ENCODE measurements at places on chromosomes 6 and 20.

- DNase-seq, result no peak
These were observed 43.6 kb downstream of the RREB1 start for GRCh38 chr6:7151381-7151780.

- no peak for DNase-seq
These were observed 597 bp downstream of the LY86 start for GRCh38 chr6:6588924-6589709.

- DNase-seq, result no peak
These were observed 100.6 kb upstream of the MLIP start for GRCh38 chr6:54010340-54011276.

GRCh38 chr20:24627926-24628325 lies 158.5 kb downstream of the SYNDIG1 start:
- no peak for DNase-seq

- no peak for DNase-seq
These were observed 564.3 kb upstream of the MARCKS start for GRCh38 chr6:113292646-113293422.

GRCh38 chr20:34042262-34042661 lies 48.6 kb downstream of the RALY start:
- no peak for DNase-seq

DNA sequence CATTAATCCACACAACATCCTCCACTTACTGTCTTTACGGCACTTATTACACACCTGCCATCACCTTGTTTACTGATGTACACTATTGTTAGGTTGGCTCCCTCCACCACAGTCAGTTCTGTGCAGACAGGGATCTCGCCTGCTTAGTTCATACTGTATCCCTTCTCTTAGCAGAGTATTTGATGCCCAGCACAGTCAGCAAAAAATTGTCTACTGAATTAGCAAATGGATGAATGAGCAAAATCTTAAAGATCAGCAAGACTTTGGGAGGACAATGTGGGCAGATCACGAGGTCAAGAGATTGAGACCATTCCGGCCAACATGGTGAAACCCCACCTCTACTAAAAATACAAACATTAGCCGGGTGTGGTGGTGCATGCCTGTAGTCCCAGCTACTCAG lies 109.8 kb upstream of the ATXN1 start:
- no peak for DNase-seq

DNA sequence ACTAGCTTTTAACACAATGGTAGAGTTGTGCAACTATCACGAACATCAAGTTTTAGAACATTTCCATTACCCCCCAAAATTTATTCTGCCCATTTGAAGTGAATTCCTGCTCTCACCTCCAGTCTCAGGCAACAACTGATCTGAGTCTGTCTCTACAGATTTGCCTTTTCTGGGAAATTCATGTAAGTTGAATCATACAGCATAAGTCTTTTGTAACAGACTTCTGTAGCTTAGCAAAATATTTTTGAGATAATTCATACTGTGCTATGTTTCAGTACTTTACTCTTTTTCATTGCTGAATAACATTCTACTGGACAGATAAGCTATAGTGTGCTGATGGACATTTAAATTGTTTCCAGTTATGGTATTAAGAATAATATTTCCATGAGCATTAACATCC lies 447.3 kb upstream of the GJE1 start:
- no peak for DNase-seq

- DNase-seq, result no peak
These were observed 562.7 kb downstream of the RFPL4B start for GRCh38 chr6:112909781-112910180.

- no peak for DNase-seq
These were observed 83.4 kb downstream of the CCDC170 start for GRCh38 chr6:151577257-151577656.

DNA sequence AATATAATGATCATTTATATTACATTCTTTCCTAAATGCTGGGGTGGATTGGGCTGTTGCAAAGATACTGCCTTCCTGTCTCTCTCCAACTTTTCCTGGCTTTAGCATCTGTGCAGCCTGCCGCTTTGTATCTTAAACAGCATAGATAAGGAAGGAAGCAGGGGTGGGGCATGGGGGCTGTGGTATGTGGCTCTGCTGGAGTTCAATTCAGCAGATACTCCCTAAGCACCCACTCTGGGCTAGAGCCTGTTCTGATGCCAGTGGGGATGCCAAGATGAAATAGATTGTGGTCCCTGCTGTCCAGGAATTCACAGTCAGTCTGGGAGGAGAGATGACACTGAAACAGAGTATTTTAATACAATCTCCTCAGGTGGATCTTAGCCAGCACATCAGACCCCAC lies 56.8 kb downstream of the EIF2S2 start:
- no peak for DNase-seq

DNA sequence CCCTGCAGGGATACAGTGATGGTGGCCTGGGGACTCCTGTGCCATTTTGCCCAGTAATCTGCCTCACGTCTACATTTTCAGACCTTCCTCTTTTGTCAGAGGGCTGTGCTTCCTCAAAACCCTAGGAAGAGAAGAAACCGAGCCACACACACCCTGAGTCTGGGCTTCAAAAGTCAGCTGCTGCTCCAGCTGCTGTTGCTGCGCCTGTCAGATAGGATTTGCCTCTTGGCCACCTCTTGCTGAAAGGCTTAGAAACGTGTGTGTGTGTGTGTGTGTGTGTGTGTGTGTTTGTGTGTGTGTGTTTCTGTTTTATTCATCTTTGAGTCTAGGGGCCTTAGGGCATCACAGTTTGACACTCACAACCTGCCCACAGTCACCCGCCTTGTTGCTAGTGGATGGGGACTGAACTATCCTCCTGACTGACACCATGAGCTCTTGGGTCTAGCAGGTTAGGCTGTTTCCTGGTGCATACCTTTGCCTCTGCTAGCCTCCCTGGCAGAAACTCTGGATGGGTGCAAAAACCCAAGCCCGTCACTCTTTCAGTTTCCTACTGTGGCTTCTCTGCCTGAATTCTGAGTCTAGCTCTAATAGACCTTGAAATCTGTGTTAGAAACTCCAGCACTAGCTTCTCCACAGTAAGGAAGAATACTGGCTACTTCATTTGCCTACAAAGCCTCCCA lies 94.9 kb upstream of the CEP85L start:
- no peak for DNase-seq

GRCh38 chr6:40715570-40716403 lies 128.6 kb upstream of the LRFN2 start:
- DNase-seq, result no peak

DNA sequence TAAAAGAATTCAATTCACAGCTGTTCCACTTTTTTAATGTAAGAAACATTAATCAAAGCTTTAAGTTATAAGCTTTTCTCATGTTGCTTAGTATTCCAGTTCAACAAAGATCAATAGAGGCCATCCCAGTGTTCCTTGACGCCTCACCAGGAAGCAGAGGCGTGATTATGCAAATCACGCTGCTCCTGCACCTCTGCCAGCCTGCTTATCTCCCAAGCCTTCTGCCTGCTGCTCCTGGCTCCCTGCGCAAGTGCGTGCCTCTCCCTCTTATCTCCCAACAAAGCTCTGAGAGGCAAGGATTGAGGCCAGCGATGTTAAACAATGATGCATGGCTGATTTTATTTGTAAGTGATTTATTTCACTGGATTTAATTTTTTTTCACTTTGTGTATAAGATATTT lies 42.8 kb downstream of the INSM1 start:
- no peak for DNase-seq

DNA sequence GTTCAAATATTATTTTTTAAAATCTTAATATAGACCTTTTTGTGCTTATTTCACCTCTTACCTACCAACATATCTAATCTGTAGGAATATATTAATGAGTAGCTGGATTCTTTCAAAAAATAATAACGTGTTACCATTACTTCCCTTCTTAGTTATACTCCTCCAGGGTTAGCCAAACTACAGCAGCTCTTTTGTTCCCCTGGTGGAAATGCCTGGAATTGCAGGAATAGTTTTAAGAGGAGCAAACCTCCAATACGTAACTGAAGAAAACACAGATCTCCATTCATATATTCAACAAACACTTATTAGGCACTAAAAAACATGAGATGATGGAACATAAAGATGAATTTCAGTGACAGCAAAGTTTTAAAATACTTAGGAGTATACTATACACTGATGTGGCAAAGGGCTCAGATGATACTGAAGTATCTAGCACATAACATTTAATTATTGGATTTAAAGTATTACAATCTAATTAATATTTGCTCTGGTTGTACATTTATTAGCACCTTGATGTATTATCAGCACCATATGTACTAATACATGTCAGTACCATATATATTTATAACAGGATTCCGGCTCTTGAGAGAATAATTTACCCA lies 78.3 kb downstream of the TBX18 start:
- no peak for DNase-seq

GRCh38 chr20:44651684-44652423 lies at the start of gene ADA:
ADA (minus strand) TSS chr20:44651699; CDS start chr20:44651607, 92 bp downstream.
- peak; percentile 73 for DNase-seq

GRCh38 chr6:2765896-2766766 lies 938 bp downstream of the WRNIP1 start:
- no peak for DNase-seq

DNA sequence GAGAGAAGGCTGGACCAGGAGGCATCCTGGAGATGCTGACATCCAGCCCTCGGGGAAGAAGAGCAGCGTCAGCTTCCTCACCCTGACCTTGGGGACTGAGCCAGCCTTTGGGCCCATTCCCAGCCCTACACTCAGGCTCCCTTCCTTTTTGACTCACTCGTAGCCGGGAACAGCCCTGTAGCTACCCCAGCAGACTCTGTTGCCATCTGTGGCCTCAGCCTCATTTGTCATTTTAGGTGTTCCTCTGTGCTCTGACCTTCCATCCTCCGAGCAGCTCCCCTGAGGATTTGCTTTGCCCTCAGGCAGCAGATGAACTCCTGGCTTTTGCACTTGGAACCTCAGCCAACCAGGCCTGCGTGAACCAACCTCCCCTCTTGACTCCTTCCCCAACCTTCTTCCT lies 67.5 kb downstream of the ELOVL2 start:
- DNase-seq, result no peak

DNA sequence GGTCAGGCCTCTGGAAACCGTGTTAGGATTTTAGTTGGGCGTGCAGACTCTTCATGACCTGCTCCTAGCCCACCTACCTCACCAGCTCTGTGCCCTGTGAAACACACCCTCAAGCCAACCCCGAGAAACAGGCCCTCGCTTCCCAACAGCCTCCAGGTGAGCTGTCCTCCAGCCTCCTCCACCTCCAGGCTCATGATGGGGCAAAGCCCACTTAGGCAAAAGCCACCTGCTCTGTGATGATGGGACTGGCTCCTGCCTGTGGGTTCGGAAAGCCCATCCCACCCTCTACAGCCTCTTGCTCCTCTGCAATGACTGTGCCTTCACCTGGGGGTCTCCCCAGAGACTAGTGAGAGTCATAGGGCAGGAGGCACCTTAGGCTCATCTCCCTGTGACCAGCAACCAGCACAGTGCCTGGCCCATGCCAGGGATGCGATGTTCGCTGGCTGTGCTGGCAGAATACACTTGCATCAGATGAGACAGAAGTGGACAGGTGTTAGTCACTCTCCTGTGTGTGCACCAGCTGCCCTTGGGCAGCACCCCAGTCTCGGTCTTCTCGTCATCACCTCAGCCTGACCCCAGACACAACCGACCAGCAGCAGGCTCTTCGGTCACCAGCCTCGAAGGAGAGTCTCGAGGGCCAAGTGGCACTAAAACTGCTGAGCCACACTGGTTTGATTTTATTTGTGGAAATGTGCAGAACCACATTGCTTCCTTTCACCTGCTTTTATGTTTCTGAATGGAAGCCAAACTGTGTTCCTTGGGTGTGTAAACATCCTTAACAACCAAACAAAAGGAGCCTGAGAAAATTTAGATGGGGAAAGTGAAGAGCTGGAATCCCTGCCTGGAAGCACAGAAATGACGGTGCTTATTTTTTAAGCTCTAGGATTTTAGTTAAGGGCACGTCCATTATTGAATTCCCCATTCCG lies 10.7 kb downstream of the PXDC1 start:
- DNase-seq, result no peak

DNA sequence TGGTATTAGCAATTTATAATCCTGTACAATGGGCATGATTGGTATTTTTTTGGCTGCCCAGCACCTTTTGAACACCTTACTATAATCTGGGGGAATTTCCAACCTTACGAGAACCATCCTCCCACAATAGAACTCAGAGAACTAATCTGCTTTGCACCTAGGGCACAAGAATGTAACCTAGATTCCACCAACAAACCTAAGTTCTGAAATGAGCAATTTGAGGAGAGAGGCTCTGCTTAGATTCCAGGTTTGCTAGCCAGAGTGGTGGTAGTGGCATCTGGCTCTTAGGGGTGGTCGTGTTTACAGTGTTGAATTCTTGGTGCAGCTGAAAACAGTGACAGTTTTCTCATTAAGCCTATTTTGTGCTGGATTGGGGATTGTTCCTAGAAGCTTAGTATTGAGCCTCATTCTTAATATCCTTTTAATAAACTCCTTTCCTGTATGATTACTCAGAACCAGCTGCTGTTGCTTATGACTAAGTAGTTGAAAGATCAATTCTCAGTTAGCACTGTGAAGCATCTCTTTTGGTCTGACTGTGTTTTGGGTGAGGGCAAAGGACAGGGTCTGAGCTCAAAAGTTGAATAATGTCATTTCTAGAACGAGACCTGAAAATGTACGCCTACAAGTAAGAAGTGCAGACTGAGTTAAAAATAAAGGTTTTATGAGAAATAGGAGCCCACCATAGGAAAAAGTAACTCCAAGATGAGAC lies 385.6 kb downstream of the CDKAL1 start:
- no peak for DNase-seq

DNA sequence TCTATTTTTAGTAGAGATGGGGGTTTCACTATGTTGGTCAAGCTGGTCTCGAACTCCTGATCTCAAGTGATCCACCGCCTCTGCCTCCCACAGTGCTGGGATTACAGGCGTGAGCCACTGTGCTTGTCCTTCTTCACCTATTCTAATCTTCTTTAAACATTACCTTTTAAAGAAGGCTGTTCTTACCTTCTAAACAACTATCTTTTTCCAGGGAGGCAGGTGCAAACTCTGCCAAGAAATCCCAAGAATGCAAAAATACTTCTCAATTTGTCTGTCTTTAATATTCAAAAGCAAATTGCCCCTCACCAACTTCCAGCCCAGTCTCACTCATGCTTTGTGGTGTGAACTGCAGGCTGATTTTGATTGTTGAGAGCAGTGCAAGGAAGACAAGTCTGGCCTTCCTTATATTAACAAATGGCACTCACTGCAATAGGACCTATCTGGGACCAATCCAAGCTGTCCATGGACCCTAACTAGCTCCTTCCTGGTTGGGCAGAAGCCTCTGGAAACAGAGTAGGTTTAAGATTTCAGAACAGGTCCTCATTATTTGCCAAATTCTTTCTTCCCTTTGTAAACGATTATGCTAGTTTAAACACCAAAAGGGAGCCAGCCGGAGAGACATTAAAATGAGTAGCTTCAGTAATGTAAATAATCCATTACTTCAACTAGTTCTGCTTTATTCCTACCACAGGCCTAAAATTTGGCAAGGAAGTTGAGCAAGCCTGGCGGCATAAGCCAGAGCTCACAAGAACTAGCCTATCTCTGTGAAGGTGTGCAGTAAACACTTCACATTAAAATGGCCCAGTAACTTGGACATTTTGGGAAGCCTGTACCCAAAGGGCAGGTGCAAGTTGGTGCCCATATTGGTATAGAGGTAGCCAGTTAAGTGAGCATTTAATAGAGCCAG lies 1.6 kb downstream of the SCAND1 start:
- DNase-seq, result no peak
